ENCODE measurements at places on chromosomes 5 and 9. TPM values are rescaled to one million over a fixed set of nuclear protein-coding genes. Genes with fewer than 3 reads are reported as not detected.
A peak's percentile ranks its signal among the peaks of the same experiment; 100 is the strongest.

DNA sequence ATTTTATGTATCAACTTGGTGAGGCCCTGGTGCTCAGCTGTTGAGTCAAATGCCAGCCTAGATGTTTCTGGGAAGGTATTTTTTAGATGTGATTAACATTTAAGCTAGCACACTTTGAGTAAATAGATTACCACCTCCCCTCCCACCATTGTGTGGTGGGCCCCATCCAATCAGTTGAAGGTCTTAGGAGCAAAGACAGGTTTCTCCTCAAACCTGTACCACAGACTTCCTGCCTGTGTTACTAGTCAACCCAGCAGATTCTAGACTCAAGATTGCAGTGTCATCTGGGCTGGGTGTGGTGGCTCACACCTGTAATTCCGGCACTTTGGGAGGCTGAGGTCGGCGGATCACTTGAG, 33.8 kb downstream of the MRPL36 start:
- no peak for DNase-seq

Gene EGFLAM
- not detected for total RNA-seq

Gene FSD1L
- total RNA-seq, result 10.2 TPM

DNA sequence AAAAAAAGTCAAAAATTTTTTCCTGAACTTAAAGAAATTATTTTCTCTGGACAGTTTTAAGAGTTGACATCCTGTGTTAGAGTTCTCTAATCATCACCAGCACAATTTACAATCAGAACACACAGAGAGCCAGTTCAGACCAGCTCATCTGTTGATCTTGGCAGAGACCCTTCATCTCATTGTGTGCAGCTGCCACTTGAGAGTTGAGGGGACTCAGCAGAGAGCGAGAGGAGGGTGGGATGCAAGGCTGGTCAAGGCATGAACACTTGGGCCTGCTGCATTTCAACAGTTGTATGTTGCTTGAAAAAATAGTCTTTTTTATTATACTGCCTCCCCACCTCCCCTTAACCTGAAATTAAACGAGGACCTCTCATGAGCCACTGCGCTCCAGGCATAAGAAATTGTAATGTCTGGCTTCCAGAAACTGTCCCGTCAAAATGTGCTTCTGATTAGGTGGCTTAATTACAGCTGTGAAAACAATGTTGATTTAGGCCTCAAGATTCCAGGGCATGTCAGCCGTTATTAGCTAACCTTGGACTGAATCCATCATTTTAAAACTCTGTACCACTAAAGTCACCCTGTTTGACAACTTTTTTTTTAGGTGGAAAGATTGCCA, 383.6 kb downstream of the CCDC171 start:
- no peak for DNase-seq

Gene LHX3
- not detected for total RNA-seq

DNA sequence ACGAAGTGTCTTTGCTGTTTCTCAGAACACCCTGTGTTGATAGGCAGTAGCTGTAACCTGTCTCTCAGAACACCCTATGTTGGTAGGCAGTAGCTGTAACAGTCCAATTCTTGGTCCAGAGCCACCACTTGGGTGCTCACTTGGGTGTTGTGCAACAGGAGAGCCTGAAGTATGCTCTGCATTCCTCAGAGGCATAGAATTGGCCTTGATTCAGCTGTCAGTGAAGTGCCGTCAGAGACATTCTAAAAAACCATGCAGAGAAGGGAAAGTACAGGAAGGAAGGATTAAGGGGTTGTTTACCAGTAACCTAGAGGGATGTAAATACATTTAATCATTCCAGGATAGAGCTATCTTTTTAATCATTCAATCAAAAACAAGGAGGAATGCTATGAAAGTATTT, 231.2 kb downstream of the ARRDC3 start:
- no peak for DNase-seq

DNA sequence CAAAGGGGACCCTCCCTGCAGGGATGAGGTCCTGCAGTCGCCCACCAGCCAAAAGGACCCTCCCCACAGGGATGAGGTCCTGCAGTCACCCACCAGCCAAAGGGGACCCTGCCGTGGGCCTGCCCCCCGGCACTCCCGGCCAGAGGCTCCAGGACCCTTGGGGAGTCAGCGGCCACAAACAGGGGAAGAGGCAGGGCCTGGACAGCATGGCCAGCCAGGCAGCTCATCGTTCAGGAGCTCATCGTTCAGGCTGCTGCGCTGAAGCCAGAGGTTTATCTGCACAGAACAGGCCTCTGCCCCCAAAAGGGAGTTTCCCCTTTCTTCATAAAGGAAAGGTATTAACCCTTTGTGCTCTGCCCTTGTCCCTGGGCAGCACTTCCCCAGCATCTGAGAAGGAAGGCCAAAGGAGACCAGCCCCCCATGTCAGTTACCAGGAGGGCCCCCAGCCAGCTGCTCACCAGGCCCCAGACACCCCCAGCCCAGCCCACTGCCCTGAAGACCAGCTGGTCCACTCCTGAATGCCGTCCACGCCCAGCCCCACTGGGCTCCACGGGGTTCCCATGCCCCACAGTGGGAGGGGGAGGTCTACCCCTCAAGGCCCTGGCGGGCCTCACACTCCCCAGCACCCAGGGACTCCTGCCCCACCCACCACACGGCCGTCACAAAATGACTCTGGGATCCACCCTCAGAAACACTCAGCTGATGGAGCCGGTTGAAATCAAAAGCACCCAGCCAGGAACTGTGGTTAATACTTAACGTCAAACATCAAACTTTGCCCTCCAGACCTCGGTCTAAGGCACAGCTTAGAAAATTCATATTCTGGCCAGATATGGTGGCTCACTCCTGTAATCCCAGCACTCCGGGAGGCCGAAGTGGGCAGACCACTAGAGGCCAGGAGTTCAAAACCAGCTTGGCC, 6.3 kb downstream of the SLC12A7 start:
- no peak for DNase-seq

Gene OSMR
- not detected for total RNA-seq

DNA sequence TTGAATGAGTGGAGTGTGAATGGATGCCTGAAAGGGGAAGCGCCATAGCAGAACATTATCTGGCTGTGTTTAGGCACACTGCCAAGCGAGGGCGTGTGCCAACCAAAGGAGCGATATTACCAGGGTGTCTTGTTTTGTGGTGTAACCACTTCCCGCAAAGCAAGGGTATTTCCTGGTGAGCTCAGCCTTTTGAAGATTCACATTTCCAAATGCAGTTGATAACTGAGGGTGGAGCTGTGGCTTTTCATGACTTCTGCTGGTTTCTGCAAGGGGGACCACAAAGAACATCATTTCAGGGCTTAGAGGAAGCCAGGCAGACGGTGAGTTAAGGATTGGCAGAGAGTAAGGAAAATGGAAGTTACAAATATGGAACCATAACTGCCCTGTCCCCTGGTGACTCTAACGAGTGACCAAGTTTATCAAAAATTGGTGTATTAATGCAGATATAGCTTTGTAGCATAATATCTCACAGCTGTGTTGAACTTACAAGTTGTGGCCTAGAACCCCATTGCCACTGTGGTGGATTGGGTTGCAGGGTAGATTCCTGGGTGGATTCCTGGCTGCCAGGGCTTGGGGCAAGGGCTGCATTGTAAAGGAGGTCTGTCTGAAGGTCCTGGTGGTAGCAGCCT, 71.4 kb downstream of the RALGPS1 start:
- DNase-seq, result peak; percentile 36

Data from activated B cell treated with CpG ODN at 0.5 μM for 24 hours (primary cell).